ENCODE measurements at places on chromosomes 4 and X.

DNA sequence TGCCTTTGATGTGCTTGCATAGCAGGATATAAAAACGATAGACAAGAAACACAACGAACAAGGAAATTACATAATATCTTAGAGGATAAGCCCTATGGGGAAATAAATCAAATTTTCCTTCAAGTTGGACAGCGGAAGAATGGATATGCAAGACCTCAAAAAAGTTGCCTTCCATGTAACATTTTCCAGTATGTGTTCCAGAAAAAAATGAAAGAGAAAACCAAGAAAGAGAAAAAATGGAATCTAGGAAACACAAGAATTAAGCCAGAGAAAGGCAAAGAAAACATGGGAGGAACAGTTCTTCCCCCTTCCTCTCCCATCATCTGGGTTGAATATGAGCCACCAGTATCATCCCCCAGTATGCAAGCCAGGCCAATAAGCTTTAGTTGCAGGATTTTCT lies 34.6 kb upstream of the MID1 start:
- no peak for DNase-seq

DNA sequence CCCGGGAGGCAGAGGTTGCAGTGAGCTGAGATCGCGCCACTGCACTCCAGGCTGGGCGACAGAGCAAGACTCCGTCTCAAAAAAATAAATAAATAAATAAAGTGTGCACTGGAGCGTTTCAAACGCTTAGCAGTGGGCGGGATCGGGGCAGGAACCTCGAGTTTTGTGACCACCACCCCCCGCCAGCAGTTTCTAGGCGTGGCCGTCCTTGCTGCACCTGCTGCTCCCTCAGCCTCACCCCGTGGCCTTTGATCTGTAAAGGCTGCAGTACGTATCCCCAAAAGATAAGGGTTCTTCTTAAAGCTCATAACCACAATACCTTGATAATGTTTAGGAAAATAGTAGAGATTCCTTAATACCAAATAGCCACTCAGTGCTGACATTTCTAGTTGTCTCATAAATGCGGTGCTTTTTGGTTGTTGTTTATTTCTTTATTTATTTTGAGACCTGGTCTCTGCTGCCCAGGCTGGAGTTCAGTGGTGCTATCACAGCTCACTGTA lies 33.2 kb downstream of the PCGF3 start:
- DNase-seq, result no peak

DNA sequence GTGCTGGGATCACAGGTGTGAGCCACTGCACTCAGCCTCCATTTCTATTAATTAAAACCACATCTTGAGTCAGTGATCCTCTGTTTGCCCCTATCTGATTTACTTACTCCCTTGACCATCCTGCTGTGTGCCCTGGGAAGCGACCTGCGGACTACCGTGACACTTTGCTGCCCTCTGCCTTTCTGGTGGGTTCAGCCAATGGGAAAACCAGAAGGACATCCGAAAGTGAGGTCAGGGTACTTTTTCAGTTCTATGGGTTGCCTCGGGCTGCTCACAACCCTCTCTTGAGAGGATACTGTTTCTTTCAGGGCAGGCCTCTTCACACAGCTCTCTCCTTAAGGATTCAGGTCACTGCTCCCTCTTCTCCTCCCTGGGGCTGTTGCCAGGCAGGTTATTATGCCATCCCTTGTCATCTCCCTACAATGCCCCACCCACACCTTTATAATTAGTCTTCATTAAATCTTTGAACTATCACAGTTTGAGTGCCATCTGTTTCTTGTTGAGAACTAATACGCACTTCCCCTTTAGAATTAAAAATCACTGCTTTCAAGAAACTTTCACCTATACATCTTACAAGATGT lies 21.4 kb downstream of the PLAC8 start:
- DNase-seq, result no peak

- DNase-seq, result no peak
Measured at GRCh38 chr4:126354784-126355183, 1040.0 kb downstream of the FAT4 start.

- no peak for DNase-seq
Measured at GRCh38 chrX:1555370-1555769, 18.4 kb upstream of the P2RY8 start.

GRCh38 chr4:138086611-138087041 lies 155.5 kb downstream of the SLC7A11 start:
- no peak for DNase-seq
